NCI-H2227 treated with DMSO at 0.1 percent for 48 hours (cell line): ENCODE measurements at places on chromosomes 2 and 18.
A peak's percentile ranks its signal among the peaks of the same experiment; 100 is the strongest.

DNA sequence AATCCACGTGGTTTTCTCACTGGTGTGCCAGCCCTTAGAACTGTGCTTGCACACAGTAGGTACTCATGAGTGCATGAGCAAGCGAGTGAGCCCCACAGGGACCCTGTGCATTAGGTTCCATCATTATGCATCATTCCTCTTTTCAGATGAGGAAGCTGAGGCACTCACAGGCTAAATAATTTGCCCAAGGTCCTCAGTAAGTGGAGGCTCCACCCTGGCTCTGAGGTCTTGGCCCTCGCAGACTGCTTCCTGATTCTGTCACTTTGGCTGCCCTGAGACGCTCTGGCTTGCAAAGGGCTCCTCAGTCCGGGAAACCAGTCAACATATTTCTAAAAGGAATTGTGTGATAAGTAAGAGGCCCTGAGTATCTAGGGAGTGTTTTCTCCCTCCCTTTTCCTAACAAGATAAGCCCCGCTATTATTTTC lies 71.7 kb downstream of the IL1R2 start:
- no peak for DNase-seq

GRCh38 chr2:41142478-41142877 lies 690.6 kb upstream of the SLC8A1 start:
- no peak for DNase-seq

DNA sequence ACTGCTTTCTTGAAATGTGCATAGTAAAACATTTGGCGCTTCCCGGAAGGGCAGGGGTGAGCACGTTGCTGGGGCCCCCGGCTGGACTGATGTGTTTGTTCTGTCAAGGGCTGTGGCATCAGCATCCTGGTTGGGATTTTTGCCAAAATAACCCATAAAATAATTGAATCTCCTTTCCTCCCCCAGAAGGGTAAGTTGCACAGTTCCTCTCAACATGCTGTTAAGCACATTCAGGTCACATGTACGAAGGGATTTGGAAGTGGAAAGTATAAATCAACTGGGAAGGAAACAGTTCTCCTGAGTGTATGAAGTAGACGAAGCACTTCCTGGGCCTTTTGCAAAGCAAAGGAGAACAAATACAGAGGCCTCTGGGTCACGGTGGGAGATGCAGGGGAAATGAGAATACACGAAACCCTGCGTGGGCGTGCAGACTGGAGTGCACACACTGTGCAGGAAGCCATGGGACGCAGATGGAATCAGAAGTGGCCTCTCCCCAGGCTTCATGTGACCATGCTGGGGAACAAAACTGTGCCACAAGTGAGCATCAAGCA lies 183.9 kb downstream of the LPIN1 start:
- DNase-seq: no peak

DNA sequence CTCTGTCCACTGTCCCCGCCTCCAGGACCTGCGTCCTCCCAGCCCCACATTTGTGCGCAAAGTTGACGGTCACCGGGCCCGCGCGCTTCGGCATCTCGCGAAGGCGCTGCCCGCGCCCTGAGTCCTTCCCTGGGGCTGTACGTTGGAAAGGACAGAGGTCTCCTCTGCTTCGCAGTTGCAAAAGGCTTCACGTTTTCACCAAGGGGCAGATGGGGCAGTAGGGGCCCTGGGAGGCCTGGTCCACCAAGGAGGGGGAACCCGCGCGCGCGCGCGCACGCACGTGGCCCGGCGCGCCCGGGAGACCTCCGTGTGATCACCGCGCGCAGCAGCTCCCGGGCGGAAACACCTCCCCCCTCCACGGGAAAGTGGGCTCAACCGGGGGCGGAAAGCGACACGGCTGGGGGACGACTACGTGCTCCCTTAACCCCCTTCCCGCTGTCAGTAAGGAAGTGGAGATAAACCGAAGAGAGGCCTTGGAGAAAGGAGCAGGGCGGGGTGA lies 21.9 kb downstream of the TEX44 start:
- DNase-seq: no peak

- DNase-seq: no peak
Observed at GRCh38 chr2:152260939-152261338, 74.0 kb upstream of the FMNL2 start.

DNA sequence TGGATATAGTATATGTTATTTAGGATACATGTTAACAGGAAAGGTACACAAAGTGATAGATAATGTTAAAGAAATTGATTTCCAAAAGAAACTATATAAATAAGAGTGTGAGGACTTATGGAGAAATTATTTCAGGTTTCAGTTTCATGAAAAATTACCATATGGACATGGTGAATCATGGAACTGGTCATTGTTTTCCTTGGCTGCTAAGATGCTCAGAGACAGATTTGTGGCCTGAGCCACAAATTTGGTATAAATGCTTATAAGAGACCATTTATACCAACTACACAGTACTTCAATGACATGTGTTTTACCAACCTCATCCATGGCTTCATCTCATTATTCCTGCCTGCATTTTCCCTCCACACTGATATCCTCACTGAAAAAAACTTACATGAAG lies 188.1 kb downstream of the FMNL2 start:
- DNase-seq: no peak

GRCh38 chr2:235747786-235748091 lies 253.9 kb downstream of the AGAP1 start:
- no peak for DNase-seq

GRCh38 chr2:231351648-231352047 lies 43.9 kb upstream of the B3GNT7 start:
- DNase-seq: no peak

GRCh38 chr2:233764264-233764663 lies 4.2 kb downstream of the UGT1A1 start:
- DNase-seq: no peak

DNA sequence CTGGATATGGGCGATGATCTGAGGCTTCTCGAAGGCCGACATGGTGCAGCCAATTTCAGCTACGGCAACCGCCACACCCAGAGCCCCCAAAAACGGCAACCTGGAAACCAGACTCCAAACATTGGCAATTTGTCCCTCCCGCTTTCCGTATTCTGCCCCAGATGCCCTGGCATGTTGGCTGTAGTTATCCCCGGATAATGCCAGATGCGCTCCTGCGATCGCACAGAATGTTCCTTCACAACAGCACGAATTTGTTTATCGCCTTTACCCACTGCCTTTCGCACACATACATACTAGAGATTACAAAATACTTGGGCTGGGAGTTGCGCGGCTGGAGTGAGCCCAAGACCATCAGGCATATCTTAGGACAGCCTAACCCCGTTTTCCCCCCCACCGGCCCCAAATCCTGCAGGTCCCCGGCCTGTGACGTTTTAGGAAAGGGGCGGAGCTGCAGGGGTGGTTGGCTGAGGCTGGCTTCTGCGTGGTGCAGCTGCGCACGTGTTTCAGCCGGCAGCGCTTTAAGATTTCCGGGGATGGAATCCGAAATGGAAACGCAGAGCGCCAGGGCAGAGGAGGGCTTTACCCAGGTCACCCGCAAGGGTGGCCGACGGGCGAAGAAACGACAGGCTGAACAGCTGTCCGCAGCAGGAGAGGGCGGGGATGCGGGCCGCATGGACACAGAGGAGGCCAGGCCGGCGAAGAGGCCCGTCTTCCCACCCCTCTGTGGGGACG lies at the start of gene PNO1:
Gene PNO1 (plus strand): TSS at position 487 of the 732 bp plus-strand sequence. CDS start 47 bp downstream, at position 534.
- DNase-seq: peak; percentile 99

DNA sequence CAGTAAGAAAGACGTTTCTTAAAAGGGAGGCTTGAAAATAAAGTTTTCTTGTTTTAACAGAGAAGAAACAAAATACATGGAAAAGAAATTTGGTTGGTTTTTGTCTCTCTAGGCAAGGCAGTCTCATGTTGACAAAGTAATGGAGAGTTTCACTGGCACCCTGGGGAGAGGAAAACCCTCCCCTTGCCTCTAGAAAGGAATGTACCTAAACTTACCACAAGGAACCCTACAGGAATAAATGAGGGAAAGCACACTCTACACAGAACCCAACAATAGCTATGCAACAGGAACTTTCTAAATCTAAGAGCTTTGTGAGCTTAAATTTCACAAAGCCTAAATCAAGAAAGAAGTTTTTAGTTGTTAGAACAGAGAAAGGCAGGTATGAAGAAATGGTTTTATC lies 37.0 kb downstream of the FIGN start:
- DNase-seq: no peak
